Trophoblast cell (in vitro differentiated cells and primary cell): ENCODE measurements at places on chromosomes 4 and X.

GRCh38 chr4:157803845-157804521 is 368.8 kb downstream of the GASK1B start:
- DNase-seq, result no peak

GRCh38 chr4:95909211-95909610 is 69.3 kb downstream of the PDHA2 start:
- no peak for DNase-seq

DNA sequence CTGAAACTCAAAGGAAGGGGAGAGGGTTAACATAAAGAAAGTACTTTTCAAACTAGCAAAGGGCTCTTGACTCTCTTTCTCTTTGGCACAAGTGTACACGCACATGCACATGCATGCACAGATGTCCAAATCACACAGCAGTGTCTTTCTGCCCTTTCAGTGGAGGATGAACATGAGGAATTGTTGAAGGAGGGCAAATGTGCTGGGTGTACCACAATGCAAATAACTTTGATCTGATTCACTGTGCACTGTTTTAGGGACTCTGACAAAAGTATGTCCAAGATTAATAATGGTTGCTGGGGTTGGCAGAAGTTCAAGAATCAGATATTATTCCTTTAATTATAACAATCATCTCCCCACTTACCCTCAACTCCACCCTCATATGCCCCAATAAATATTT is 93.8 kb downstream of the GPC4 start:
- DNase-seq, result no peak

GRCh38 chr4:108849611-108850168 is 86.8 kb upstream of the ETNPPL start:
- DNase-seq, result no peak

GRCh38 chr4:32206756-32207155 is 1486.6 kb downstream of the PCDH7 start:
- no peak for DNase-seq

GRCh38 chrX:112874614-112875013 is 34.0 kb upstream of the AMOT start:
- no peak for DNase-seq

- no peak for DNase-seq
Observed at GRCh38 chr4:61886131-61886530, 686.0 kb downstream of the ADGRL3 start.

DNA sequence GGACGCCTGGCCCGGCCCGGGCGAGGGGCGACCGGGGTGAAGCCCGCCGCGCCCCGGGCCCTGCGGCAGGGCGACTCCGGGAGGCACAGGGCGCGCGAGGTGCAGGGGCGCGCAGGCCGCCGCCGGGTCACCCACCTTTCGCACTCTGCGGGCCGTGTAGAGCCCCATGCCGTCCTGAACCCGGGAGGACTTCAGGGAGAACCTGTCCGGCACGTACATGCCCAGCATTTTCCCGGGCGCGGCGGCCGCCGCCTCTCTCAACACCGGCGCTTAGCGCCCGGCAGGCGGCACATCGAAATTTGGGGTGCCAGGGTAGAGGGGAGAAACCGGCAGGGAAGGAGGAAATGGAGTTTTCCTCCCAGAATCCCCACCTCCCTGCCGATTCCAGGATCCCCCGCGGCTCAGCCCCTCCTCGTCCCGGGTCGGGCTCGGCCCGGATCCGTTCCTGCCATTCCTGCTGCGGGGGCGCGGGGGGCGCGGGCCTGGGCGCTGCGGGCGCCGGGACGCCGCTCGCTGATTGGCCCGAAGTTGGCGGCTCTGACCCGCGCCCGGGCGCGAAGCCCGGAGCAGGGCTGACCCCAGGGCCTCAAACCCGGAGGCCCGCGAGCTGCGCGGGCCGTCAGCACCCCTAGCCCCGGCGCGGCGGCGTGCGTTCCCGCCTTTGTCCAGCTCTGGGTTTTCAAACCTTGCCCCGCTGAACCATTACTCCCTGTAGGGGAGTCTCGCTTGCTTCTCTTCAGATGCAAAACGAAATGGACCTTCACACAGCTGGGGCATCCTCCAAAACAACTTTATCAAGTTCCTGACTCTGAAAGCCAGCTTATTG is at the start of gene PRDM5:
TSS of gene PRDM5 (minus strand) at position 346 of the 826 bp plus-strand sequence. CDS start at position 228, 118 bp downstream.
- DNase-seq, result peak; percentile 62

- DNase-seq, result no peak
Observed at GRCh38 chr4:186765138-186765537, 41.5 kb upstream of the FAT1 start.

DNA sequence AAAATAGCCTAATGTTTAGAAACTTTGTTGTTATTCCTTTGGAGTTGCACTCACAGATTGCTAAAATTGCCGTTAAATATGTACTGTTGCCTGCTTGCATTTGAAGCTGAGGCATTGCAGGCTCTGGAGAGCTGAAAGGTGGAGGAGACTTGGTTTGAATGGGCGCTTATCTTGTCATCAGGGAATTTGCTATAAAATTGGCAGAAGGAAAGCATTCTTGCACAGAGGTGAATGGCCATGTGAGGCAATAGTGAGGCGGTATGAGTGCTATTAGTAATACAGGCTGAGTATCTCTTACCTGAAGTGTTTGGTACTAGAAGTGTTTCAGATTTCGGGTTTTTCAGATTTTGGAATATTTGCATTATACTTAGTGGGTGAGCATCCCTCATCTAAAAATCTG is 41.3 kb downstream of the TRAPPC11 start:
- DNase-seq, result peak; percentile 59

DNA sequence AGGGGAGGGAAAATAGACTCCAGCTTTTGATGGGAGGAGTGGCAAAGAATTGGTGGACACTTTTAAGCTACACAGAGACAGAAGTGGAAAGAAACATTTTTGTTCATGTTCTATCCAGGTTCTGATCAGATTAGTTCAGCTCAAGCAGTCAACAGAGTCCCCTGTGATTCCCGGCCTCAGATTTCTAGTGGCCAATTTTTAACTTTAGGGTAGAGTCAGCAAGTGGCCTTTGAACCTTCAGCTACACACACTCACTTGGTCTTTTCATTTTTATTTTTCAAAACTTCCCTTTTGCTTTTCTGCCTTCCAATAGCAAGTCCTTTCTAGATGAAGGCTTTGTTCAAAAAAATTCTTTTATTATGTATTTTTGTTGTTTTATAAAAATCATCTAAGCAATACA is 169.2 kb upstream of the RPS6KA3 start:
- no peak for DNase-seq

- no peak for DNase-seq
Observed at GRCh38 chrX:112695494-112695893, 15.8 kb upstream of the LHFPL1 start.

DNA sequence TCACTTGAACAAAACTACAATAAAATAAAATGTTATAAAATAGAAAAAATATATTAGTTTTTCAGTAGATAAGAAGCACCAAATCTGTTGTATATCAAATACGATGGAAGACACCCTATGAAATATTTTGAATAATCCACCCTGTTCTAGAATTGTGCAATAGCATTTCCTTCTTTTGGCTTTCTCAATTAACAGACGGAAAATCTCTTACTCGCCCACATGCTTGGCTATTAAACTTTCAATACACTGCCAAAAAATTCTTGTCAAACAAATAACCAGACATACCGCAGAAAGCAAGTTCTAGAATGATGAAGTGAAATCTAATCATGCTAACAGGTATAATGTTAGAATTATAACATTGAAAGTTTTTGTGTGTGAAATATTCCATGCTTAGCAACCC is 671.6 kb upstream of the SLIT2 start:
- no peak for DNase-seq

DNA sequence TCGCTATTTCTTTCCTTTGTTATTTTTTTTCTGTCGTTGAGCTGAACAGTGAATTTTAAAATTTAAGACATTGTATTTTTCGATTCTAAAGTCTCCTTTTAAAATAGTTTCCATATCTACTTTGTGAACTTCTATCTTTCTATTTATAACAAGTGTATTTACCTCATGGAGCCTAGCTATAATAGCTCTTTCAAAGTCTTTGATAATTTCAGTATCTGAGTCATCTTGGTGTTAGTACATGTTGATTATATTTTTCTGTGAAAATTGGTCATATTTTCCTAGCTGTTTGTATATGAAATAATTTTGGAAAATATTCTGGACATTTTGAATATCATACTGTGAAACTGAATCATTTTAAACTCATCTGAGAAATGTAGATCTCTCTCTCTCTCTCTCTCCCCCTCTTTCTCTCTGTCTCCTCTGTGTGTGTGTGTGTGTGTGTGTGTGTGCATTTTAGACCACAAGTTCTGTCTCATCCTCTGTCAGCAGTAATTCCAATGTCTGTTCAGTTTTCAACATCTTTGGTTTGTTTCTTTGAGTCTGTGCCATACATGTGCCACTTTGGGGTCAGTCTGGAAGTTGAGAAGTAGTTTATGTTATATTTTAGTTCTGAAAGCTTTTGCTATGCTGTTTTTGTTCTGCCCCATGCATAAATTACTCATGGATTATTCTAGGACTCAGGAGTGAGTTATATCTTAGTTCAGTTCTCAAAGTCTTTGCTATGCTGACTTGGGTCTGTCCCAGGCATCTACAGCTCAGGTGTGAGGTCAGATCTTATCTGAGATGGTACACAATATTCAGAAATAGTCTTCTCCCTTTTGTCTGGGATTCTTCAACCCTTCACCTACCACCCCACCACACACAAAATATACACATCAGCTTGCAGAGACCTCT is 366.4 kb upstream of the CASK start:
- DNase-seq, result no peak

DNA sequence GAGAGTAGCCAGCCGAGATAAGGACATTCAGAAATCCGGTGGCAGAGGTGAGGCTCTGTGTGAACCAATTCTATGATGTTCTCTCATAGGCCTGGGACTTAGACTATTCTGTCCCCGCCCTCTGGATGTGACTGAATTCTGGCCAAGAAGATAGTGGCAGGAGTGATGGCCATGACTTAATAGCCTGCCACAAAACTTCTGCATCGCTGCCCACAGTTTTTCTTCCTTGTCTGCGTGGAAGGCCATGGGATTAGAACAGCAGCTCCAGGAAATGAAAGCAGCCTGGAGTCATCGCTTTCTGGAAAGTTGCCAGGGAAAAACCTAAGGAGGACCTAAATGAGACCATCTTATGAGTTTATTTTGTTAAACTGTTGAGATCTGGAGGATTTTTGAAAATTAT is 134.7 kb downstream of the F11 start:
- no peak for DNase-seq

DNA sequence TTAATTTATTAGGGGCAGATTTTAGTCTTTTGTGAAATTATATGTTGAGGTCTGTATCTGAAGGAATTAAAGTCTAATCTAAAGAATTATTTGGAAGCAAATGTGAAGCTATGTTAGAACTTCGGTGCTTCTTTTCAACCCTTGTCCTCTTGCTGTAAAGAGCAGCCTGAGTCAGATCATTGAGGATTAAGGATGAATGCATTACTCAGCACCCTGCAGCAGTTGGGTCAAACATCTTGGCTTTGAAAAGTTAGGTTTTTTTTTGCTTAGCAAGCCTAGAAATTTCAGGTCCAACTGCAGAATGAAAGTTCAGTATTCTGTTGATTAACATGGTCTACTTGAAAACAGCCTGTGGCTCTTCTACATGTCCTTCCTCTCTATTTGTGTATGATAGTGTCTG is 57.6 kb downstream of the SLC4A4 start:
- no peak for DNase-seq

DNA sequence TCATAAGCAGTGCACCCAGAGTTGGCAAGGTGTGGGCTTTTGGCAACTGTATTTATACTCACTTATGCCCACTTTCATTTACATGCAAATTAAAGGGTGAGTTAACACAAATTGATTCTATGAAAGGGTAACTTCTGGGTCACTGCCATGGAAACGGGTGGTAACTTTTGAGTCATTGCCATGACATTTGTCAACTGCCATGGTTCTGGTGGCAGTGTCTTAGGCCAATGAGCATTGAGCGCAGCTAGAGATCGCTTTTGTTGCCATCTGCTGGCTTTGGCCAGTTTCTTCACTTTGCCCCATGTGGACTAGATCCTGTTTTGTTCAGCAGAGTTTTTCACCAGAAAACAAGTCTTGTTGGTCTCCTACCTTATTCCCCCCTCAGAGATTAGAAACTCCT is 170.8 kb upstream of the NUDT6 start:
- no peak for DNase-seq

GRCh38 chr4:150931796-150932195 is 83.3 kb downstream of the LRBA start:
- no peak for DNase-seq

DNA sequence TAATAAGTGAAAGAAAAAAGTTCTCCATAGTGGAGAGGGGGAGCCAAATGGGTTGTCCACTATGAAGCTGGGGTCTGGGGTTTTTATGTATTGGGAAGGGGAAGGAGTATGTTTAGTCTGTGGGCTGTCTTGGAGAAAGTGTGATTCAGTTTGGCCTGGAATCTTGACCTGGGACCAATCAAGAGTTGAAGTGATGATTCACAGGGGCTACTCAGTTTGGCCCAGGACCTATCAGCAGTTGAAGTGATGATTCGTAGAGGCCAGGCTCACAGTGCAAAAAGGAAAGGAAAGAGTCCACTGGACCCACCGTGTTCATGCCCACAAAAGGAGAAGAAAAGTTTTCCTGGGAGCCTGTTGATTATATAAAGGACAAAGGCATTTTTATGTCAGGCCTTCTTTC is 47.3 kb upstream of the RAB9B start:
- peak; percentile 4 for DNase-seq

DNA sequence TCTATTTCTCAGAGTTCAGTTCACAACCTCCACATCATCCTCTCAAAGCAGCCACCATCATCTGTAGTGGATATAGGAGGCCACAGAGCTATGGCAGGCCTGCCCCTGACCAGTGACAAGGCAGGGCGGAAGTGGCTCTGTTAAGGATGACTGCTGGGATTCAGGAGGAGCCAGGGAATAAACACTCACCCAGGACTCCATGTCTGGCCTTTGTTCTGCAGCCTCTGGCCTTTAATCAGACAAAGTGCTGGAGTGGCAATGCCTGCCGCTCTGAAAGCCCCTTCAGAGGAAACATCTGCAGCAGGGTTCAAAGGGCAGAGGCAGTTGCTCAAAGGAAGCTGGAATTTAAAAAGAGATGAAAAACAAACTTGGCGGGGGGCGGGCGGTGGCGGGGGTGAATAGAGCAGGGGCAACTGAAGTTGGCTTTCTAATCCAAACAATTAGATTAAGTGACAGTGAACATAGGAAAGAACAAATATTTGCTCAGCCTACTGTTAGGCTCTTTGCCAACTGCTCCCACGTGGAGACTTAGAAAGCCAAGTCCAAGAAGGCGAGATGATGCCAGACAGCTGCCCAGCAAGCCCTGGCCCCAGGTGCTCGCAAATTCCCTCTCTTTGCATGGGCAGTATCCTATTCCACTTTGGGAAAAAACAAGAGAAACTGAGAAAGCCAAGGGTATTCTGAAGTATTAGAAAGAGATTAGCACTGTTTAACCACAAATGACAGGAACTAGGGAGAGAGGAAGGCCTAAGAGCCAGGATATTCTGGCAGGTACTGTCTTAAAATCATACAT is 5.5 kb downstream of the MPP1 start:
- no peak for DNase-seq

- DNase-seq, result peak; percentile 12
Observed at GRCh38 chr4:56990109-56990905, 11.6 kb downstream of the POLR2B start.

GRCh38 chr4:72112514-72113156 is 80.8 kb downstream of the NPFFR2 start:
- peak; percentile 96 for DNase-seq

- DNase-seq, result no peak
Observed at GRCh38 chrX:9912351-9913145, 54.6 kb upstream of the CLDN34 start.
